Naive thymus-derived CD8-positive, alpha-beta T cell (primary cell): ENCODE measurements at places on chromosomes 7 and 10. TPM values are rescaled to one million over a fixed set of nuclear protein-coding genes. Genes with fewer than 3 reads are reported as not detected.

- DNase-seq, result no peak
- no peaks in the 10 kb centered on the region for H3K36me3 ChIP-seq
- no peak overlapping the region for H3K4me3 ChIP-seq
- no peak overlapping the region for H3K27ac ChIP-seq
- no peaks in the 10 kb centered on the region for H3K4me1 ChIP-seq
- peaks cover 5% of the 10 kb centered on the region for H3K27me3 ChIP-seq
Measured at GRCh38 chr7:84339306-84339705, 144.7 kb upstream of the SEMA3A start.

DNA sequence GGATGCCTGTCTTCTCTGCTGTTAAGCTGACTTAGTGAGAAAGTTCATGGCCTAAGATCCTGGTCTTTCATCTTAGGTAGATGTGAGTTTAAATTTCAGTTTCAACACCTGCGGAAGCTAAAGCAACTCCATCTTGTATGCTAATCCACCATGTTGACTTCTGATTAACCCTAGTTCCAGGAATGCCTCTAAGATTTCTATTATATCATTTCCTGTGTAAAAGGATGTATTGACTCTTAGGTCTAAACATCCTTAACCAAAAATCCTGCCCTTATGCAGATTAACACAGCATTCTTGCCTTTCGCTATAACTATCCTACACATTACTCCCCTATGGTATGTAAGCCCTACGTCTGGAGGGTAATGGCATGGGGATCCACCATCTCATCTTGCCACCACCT, 94.4 kb upstream of the CCDC6 start:
- no peak overlapping the region for H3K4me3 ChIP-seq
- no peaks in the 10 kb centered on the region for H3K27me3 ChIP-seq
- DNase-seq, result no peak
- no peaks in the 10 kb centered on the region for H3K36me3 ChIP-seq

DNA sequence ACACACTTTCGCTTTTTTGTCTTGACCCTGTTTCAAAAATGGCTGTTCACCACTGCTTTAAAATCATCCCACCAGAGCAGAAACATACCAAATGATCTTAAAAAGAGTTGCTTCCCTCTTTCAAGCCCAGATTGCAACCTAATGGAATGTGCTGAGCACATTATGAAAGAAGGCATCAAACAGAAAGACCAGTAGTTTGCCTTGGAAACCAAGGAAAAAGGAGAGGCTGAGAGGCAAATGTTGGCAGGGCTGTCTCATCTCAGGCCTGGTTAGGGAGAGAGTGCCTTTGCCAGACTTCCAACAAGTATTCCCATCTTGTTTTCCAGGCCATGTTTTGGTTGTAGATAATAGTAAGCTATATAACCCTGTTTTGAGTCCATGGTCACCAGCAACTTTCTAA, 64.3 kb downstream of the ABCB4 start:
- no peaks in the 10 kb centered on the region for H3K27me3 ChIP-seq
- no peaks in the 10 kb centered on the region for H3K36me3 ChIP-seq
- no peak for DNase-seq
- no peak overlapping the region for H3K27ac ChIP-seq

DNA sequence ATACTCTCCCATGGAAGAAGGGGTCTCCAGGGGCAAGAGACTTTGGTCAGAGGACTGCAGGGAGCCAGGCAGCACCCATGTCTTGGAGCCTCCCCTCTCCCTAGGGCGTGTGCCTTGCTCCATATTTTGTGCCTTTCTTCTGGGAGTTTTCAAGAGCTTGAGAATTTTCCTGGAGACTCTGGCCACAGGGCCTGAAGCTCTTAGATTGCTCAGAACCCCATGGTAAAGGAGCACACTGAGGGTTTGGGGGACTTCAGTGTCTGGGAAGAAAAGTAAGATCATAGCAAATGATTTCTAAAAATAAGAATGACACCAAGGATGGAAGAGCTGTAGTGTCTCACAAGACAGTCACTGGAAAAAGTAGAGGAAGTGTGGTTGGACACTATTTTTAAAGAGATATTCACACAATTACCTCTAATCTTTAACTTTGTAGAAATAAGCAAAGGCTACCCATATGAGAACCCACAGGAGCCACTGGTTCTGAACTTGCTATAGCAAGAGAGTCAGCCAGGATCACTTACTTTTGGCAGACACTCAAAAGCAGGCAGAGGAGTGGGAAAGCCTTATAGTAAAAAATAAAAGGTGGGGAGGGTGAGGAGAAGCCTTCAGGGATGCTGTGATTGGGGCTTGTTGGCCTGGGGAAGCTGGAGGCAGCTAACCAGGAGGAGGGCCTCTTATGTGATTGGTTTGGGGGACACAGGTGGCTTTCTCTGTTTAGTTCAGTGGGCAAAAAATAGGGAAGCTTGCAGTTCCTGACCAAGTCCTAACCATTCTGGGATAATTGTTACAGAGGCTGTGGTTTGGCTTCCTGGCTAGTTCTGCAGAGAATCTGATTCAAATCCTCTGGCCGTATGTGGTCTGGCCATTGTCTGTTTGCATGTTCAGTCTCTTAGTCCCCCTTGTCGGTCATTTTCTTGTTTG, 5.1 kb upstream of the CSGALNACT2 start:
- no peak for DNase-seq
- H3K27me3 ChIP-seq, result no peaks in the 10 kb centered on the region
- H3K36me3 ChIP-seq, result no peaks in the 10 kb centered on the region
- no peak overlapping the region for H3K27ac ChIP-seq
- H3K4me1 ChIP-seq, result peaks cover 9% of the 10 kb centered on the region
- H3K4me3 ChIP-seq, result no peak overlapping the region

GRCh38 chr7:2637505-2638223, 5.9 kb downstream of the TTYH3 start:
- H3K4me1 ChIP-seq, result peaks cover 17% of the 10 kb centered on the region
- no peaks in the 10 kb centered on the region for H3K36me3 ChIP-seq
- no peak overlapping the region for H3K4me3 ChIP-seq
- H3K27me3 ChIP-seq, result no peaks in the 10 kb centered on the region

GRCh38 chr7:149716007-149716931, 57.1 kb downstream of the ZNF467 start:
- H3K27ac ChIP-seq, result peak overlapping the region; percentile 68
- H3K27me3 ChIP-seq, result no peaks in the 10 kb centered on the region
- DNase-seq, result no peak
- H3K4me1 ChIP-seq, result peaks cover 23% of the 10 kb centered on the region

- no peak overlapping the region for H3K27ac ChIP-seq
- DNase-seq, result no peak
- H3K4me3 ChIP-seq, result no peak overlapping the region
- H3K27me3 ChIP-seq, result no peaks in the 10 kb centered on the region
Measured at GRCh38 chr7:46153583-46153950, 232.5 kb upstream of the IGFBP3 start.

GRCh38 chr10:74892839-74893238, 66.4 kb downstream of the KAT6B start:
- no peak overlapping the region for H3K4me3 ChIP-seq
- peaks cover 88% of the 10 kb centered on the region for H3K4me1 ChIP-seq
- peak overlapping the region; percentile 65 for H3K27ac ChIP-seq
- H3K36me3 ChIP-seq, result peaks cover 2% of the 10 kb centered on the region
- DNase-seq, result no peak
- H3K27me3 ChIP-seq, result no peaks in the 10 kb centered on the region

- H3K4me3 ChIP-seq, result no peak overlapping the region
- no peak for DNase-seq
Measured at GRCh38 chr10:102090772-102091171, 25.6 kb downstream of the HPS6 start.

- peaks cover 41% of the 10 kb centered on the region for H3K27me3 ChIP-seq
- no peak overlapping the region for H3K4me3 ChIP-seq
- no peak for DNase-seq
- peaks cover 16% of the 10 kb centered on the region for H3K4me1 ChIP-seq
- no peaks in the 10 kb centered on the region for H3K36me3 ChIP-seq
- no peak overlapping the region for H3K27ac ChIP-seq
Measured at GRCh38 chr7:50795831-50796230, 13.1 kb upstream of the GRB10 start.

DNA sequence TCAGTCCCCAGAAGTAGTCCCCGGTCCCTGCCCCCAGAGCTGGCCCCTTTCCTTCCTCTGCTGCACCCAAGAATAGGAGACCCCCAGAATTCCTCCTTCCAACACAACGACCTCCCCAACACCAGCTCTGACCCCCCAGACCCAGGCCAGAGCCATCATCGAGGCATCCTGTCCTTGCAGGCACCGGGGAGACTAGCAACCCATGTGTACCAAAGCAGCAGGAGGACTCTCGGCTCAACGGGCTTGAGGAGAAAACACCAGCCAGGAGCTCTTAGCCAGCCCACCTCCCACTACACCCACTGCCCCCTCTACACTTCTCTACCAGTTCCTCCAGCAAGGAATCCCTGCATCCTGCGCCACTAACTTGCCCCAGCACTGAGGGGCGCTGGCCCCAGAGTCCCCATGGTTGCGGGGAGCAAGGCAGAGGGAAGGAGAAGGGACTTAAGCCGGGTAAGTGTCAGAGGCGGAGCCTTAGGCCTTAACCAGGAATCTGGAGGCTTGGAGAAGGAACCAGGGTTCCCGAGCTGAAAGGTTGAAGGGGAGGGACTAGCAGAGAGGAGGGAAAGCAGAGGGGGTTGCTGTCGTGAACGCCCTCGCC, 3.9 kb downstream of the GRID1 start:
- no peaks in the 10 kb centered on the region for H3K36me3 ChIP-seq
- H3K27ac ChIP-seq, result no peak overlapping the region
- peaks cover 17% of the 10 kb centered on the region for H3K4me1 ChIP-seq
- no peak for DNase-seq
- peak overlapping the region; percentile 19 for H3K4me3 ChIP-seq
- peaks cover 14% of the 10 kb centered on the region for H3K27me3 ChIP-seq

DNA sequence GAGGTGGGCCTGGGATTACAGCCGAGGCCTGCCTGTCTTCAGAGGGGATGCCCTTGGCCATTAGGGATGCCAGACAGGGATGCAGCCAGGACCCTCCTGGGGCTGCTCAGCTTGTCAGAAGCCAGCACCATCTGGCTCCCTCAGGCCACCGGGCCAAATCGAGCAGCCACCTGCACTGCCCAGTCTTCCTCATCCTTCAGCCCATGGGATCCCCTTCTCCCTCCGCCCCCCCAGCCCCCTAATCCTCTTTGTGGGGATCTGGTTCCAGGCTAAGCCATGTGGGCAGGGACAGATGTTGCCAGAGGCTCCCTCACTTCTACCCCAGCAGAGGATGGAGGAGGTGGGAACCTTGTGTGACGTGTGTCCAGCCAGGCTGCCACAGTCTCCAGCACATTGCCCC, 137.4 kb upstream of the PPIF start:
- no peaks in the 10 kb centered on the region for H3K4me1 ChIP-seq
- H3K27me3 ChIP-seq, result no peaks in the 10 kb centered on the region
- peaks cover 6% of the 10 kb centered on the region for H3K36me3 ChIP-seq

- no peak overlapping the region for H3K4me3 ChIP-seq
- DNase-seq, result no peak
Measured at GRCh38 chr7:128434413-128435326, 21.0 kb upstream of the HILPDA start.

GRCh38 chr7:84684836-84685480, 490.4 kb upstream of the SEMA3A start:
- H3K4me1 ChIP-seq, result no peaks in the 10 kb centered on the region
- no peaks in the 10 kb centered on the region for H3K27me3 ChIP-seq
- H3K36me3 ChIP-seq, result no peaks in the 10 kb centered on the region
- no peak for DNase-seq
- H3K27ac ChIP-seq, result no peak overlapping the region
- no peak overlapping the region for H3K4me3 ChIP-seq

GRCh38 chr10:48567346-48567745, 37.5 kb downstream of the ARHGAP22 start:
- no peak overlapping the region for H3K4me3 ChIP-seq
- H3K4me1 ChIP-seq, result no peaks in the 10 kb centered on the region
- H3K27me3 ChIP-seq, result no peaks in the 10 kb centered on the region
- H3K27ac ChIP-seq, result no peak overlapping the region

The YAE1 gene
- polyA plus RNA-seq, result 17.6 TPM

The GOLGA7B gene
- 0.61 TPM for polyA plus RNA-seq

The ATP6V1F gene
- polyA plus RNA-seq, result 319 TPM

The TNS3 gene
- not detected for polyA plus RNA-seq

The NEBL gene
- not detected for polyA plus RNA-seq

The FGL2 gene
- polyA plus RNA-seq, result 0.55 TPM

The INSYN2A gene
- not detected for polyA plus RNA-seq

The DNAJC12 gene
- polyA plus RNA-seq, result 0.30 TPM
